Activated T-helper 1 cell treated with anti-CD3 and anti-CD28 coated beads, Interleukin-2, amount 50 U/mL, for 16 hours (primary cell): ENCODE measurements at places on chromosomes 2 and 18.

DNA sequence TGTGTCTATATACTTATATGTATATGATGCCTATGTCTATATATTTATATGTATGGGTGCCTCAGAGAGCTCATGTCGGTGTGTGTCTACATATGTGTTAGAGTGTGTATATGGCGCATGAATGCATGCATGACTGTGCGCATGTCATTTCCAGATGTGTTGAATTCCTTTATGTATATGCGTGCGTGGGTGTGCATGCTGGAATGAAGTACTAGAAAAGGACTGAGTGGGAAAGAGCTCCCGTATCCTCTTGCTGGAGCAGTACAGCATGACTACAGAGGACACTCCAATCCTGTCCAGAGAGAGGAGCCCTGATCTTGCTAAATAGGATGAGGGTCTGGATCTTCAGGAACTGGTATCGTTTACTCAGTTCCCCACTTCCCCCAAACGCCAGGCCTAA is 56.8 kb upstream of the LRPPRC start:
- DNase-seq = no peak

GRCh38 chr18:24831871-24832665 is 371.6 kb downstream of the HRH4 start:
- no peak for DNase-seq

DNA sequence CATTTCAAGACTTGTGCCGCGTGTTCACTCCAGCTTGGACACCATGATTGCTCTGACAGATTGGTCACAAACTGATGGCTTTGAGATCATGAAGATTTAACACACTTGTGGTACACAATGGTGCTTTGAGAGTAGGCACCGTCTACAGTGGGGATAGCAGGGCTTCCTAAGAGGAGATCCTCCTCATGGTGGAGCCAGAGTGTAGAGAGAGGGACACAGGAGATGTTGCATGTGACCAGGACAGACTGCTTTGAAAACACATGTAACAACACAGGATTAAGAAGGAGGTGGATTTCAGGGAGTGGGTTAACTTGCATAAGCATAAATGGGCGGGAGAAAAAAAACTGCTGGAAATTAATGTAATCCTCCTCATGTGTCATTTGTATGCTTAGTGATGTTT is 95.7 kb upstream of the LINC00305 start:
- DNase-seq = no peak

DNA sequence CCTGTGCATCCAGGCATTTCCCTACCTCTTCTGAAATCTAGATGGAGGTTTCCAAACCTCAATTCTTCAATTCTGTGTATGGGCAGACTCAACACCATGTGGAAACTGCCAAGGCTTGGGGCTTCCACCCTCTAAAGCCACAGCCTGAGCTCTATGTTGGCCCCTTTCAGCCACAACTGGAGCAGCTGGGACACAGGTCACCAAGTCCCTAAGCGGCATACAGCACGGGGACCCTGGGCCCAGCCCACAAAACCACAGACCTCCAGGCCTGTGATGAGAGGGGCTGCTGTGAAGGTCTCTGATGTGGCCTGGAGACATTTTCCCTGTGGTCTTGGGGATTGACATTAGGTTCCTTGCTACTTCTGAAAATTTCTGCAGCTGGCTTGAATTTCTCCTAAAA is 255.4 kb downstream of the TDRD15 start:
- no peak for DNase-seq

- no peak for DNase-seq
Measured at GRCh38 chr2:33636001-33636400, 36.9 kb upstream of the FAM98A start.

- peak; percentile 60 for DNase-seq
Measured at GRCh38 chr2:181456660-181457120, 496 bp upstream of the ITGA4 start.

- no peak for DNase-seq
Measured at GRCh38 chr2:200147371-200147770, 159.1 kb upstream of the SPATS2L start.

DNA sequence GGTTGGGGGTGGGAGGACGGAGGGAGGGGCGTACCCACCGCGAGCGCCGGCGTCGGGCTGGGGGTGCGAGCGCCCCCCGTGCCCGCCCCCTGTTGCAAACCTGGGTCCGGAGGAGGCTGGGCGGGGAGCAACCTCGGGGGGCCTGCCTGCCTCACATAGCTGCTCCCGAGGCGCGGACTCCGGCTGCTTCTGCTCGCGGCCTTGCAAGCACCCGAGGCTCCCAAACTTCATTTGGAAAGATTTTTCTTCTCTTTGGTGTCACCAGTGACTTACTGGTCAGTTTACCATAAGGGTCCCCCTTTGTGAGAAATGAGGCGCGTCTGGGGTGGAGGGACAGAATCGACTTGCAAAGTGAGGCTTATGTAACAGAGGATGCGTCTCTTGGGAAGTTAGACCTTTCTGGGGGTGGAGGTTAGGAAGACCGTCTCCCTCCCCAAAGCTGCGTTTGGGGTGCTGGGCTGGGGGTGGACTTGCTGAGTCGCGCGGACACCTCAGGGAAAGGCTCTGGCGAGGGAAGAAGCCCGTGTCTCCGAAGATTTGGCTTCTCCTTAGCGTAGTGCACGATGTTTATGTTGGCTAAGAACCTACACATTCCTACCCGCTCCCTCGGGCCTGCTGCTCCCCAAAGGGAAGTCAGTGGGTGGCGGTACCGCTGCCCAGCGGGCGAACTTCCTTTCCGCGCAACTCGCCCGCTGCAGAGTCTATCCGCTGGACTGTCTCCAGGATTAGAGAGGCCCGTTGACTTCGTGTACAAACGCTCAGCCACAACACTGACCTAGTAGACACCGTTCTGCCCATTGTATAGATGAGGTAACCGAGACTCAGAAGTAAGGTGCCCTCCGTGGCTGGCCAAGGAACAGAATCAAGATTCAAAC is 559 bp downstream of the TMEM37 start:
- no peak for DNase-seq

GRCh38 chr2:44959855-44960254 is 18.4 kb downstream of the SIX3 start:
- no peak for DNase-seq

DNA sequence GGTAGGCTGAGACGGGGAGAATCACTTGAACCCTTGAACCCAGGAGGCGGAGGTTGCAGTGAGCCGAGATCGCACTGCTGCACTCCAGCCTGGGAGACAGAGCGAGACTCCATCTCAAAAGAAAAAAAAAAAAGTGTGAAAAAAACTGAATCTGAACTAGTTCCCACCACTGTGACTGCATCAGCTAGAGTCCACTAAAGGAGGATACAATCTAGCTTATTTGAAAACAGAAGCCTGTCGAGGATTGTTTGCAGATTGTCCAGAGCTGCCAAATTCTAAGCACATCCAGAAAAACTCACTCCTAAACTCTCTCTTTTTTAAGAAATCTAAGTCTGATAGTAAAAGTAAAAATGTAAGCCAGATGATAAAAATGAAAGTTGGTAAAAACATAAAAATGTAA is 10.6 kb downstream of the GFPT1 start:
- DNase-seq = no peak

- no peak for DNase-seq
Measured at GRCh38 chr2:130241041-130241707, 42.9 kb upstream of the TUBA3E start.

- DNase-seq = no peak
Measured at GRCh38 chr18:75869162-75869561, 441.7 kb upstream of the SMIM21 start.

GRCh38 chr18:10499230-10499629 is 26.6 kb upstream of the NAPG start:
- no peak for DNase-seq

DNA sequence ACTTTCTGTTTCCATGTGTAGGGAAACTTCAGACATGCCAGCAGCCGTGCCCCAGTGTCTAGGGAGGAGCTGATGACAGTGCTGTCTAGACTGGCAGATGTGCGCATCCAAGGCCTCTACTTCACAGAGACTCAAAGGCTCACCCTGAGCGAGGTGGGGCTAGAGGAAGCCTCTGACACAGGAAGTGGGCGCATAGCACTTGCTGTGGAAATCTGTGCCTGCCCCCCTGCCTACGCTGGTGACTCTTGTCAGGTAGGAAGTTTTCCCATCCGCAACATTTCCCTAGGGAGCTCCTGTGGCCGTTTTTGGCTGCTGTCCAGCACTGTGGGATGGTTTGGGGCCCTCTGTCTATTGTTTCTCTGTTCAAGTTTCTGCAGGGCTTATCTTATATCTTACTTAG is 143.1 kb upstream of the TTC39C start:
- peak; percentile 40 for DNase-seq

DNA sequence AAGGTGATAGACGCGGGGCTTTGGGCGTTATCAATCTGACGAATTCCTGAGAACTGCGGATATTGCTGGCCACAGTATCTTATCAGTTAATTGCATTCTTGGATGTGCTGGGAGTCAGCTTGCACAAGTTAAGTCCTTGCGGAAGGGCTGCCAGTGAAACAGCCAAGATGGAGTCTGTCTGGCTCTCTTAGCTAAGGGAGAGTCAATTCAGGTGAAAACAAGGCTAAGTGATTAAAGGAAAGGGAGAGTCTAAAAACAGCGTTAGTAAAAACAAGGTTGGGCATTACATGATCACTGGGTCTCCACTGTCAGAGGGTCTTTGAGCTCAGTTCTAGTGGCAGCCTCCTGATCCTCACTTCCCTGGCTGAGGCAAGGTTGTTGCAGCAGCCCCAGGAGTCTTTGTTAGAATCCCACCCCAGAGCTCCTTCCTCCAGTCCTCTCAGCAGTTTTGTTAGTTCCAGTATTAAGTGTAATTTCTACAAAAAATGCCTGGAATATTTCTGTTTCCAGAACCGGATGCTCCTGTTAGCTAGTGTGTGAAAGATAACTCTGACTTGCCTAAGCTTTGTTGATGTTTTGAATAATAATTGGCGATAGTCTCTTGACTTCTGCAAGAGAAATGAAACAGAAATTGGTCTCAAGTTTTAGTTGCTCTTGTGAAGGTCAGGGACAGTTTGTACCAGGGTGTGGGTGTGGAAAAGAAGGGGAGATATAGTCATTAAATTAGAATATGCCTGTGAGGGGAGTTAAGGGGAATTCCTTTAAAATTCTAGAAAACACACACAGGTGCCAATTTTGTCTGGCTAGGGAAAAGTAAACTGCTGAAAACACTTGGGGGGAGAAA is 10.6 kb downstream of the CFLAR start:
- no peak for DNase-seq

- no peak for DNase-seq
Measured at GRCh38 chr18:42914476-42914875, 201.0 kb downstream of the RIT2 start.

- no peak for DNase-seq
Measured at GRCh38 chr2:113980946-113981345, 91.1 kb downstream of the ACTR3 start.

DNA sequence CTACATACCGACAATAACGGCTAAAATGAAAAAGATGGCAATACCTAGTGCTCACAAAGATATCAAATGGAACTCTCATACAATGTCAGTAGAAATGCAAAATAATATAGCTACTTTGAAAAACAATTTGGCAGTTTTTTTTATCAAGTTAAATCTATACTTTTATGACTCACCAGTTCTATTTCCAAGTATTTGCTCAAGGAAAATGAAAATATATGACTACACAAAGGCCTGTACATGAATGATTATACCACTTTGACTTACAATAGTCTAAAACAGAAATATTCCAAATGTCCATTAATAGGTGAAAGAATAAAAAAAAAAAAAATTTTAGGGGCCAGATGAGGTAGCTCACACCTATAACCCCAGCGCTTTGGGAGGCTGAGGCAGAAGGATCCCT is 219.8 kb downstream of the ZRANB3 start:
- no peak for DNase-seq

- no peak for DNase-seq
Measured at GRCh38 chr2:5125017-5125730, 567.0 kb upstream of the SOX11 start.

GRCh38 chr18:8820396-8821082 is 115.2 kb downstream of the MTCL1 start:
- no peak for DNase-seq

- no peak for DNase-seq
Measured at GRCh38 chr2:232681527-232681926, 15.6 kb upstream of the GIGYF2 start.

GRCh38 chr2:5596868-5597267 is 95.3 kb upstream of the SOX11 start:
- DNase-seq = no peak
